LNCaP clone FGC (cell line): ENCODE measurements at places on chromosomes 2 and 18.

- no peak for DNase-seq
Measured at GRCh38 chr18:32439241-32439640, 31.4 kb downstream of the GAREM1 start.

DNA sequence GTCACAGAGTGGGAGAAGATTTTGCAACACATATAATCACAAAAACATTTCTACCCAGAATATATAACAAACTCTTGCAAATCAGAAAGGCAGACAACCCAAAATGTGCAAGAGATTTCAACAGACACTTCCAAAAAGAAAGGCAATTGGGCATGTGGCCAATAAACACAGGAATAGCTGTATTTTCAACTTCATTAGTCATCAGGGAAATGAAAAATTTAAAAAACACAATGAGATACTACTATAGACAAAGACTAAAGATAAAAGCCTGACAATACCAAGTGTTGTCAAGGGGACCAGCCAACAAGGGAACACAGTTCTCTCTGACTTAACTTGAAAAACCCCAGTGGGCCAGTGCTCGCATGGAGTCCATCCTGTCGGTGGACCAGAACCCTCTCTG lies 40.5 kb downstream of the MTHFD2 start:
- DNase-seq, result no peak

- DNase-seq, result no peak
Measured at GRCh38 chr18:23927821-23928746, 86.5 kb upstream of the TTC39C start.

DNA sequence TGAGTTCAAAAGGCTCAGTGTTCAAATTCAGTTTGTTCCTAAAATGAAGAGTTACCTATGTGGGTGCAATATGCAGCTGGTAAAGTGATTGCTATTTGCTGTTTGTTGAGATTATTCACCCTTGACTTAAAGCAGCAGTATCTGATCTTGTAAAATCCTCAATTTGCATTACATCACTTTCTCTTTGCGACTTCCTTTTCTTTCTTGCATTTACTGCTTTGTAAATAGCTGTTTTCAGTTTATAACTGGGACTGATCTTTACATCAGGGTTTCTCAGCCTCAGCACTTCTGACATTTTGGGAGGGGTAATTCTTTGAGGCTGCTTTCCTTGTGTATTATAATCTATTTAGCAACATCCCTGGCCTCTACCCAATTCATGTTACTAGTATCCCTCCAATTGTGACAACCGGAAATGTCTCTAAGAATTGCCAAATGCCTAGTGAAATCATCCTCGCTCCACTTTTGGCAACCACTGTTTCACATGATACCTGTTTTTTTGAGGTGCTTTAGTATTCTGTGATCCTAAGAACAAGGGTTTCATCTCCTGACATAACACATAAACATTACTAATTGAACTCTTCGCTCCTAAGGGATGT lies 12.1 kb upstream of the ERCC3 start:
- DNase-seq, result peak; percentile 74

DNA sequence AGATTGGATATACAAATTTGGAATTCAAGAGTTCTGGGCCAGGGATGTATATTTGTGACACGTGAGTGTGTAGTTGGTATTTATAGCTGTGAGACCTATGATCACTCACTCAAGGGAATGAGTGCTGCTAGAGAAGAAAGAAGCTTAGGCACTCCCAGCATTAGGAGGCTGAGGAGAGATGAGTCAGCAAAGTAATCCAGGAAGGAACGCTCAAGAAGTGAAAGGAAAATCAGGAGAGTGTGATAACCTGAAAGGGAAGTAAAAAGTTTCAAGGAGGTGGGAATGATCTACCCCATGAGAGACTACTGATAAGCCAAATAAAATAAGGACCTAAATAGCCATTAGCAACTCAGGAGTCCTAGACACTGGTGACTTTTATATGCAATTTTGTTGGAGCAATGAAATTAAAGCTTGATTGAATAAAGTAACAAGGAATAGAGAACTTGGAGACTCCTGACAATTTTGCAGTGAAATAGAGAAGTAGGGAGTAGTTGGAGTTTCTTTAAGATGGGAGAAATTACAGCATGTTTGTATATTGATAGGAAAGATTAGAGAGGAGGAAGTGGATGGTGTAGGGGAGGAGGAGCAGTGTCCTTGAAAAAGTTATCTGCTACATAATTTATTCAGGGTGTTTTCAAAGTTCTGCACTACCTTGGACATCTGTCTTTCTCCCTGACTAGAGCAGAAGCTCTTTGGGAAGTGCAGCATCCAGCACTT lies 89.9 kb downstream of the UBE2E3 start:
- DNase-seq, result no peak

- DNase-seq, result no peak
Measured at GRCh38 chr2:183049420-183049819, 11.2 kb upstream of the NCKAP1 start.

GRCh38 chr2:109031476-109032228 lies 42.6 kb upstream of the EDAR start:
- no peak for DNase-seq

DNA sequence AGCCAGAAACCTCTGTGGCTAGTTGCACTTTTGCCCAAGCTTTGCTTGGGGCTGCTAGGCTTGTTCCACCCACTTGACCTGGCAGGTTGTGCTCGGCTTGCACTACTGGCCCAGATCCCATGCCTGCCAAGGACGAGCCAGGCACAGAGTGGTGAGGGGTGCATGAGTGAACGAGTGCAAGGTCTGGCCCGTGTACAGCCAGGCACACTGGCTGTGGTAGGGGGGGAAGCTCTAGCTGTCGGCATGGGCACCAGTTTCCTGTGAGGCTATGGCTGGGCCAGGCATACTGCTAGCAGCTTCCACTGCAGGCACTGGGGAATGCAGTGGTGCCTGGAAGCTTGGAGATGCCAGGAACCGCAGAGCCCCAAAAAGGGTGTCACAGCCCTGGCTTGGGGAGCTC lies 210.4 kb downstream of the AKAIN1 start:
- DNase-seq, result no peak

DNA sequence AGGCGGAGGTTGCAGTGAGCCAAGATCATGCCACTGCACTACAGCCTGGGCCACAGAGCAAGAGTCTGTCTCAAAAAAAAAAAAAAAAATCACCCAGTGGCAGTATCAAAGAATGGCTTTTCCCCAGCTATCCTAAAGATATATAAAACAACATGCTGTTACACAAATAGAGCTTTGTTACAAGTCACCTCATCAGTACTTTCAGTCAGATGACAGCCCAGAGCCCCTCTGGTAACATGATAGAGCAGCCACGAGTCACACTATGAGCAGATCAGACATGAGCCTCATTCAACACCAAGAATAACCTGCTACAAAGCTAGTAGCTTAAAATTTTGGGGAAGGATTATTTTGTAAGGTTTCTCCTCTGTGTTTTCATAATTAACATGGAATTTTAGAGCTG lies 25.2 kb downstream of the PDE11A start:
- no peak for DNase-seq

- DNase-seq, result no peak
Measured at GRCh38 chr2:62800618-62801017, 95.1 kb downstream of the EHBP1 start.

GRCh38 chr2:212299333-212299732 lies 239.3 kb downstream of the ERBB4 start:
- DNase-seq, result no peak

DNA sequence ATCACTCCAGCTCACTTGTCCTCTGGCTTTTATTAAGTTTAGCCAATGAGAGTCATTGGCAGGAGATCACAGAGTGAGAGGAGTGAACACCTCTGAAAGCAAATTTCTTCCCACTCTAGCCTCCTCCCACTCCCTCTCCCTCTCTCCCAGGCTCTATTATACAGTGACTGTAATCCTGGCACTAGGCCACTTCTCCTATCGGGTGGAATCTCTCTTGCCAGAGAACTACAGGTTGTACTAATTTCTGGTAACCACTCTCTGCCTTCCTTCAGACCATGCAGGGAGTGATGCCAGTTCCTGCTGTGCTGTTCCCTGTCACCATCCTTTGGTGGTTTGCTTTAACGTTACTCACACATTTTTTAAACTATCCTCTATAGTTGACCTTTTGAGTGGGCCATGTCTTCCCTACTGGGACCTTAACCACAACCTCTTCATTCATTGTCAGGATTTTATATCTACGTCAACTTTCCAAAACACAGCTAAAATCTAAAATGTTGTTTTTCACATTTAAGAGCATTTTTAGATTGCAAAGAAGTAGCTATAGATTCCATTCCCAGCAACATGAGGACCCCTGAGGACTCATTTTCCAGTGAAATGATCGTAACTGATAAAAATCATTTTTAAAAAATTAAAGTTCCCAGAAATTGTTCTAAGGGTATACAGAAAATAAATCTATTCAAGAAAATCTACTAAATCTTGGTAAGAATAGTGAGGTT lies 217.1 kb downstream of the MREG start:
- no peak for DNase-seq

GRCh38 chr2:165281387-165281786 lies 42.2 kb downstream of the SCN2A start:
- DNase-seq, result no peak

DNA sequence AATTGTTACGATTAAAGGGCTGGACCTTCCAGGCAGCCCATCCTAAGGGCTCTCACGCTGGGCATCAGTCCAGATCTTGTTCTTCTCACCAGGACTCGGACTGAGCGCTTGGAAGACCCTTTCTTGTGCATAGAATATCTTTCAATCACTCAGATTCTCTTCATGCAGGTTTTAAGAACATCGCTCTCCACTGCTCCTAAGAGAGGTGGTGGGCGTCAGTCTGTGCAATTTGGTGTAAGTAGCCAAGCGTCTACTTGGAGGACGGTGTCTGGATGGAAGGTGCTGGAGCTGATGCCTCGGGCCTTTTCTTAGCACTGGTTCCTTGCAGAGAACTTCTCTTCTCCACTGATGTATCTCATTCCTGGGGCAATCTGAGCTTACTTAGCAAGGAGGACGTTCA lies 68.7 kb downstream of the ASB1 start:
- no peak for DNase-seq

DNA sequence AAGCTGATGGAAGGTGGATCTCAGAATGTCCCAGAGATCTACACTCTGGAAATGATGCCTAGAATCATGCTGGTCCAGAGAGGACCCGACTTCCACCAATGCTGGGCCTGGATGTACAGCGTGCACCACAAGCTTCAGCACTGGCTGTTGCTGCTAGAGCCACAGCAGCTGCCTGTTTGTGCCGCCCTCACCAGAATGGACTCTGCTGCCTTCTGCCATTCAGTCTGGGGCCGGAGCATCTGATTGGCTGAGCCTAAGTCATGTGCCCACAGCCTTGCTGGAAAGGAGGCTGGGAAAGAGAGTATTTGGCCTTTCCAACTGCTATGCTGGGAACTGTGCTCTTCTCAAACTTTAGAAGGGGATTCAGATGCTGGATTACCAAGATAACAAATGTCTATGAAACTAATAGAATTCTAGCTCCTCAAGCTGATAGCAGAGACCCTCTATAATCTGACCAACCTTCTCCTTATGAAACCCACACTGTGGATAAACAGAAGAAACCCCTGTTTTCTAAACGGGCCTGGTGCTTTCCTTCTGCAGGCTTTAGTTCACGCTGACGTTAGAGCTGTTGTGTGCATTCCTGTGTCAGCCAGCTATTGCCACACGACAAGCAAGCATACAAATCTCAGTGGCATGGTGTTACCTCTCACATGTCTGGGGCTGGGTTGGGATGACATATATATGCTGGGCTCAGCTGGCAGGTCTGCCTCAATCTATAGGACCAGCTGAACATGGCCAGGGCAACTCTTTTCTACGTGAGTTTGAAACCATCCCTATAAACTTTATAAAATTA lies 4.1 kb upstream of the LOXHD1 start:
- no peak for DNase-seq

GRCh38 chr2:114024326-114024725 lies 134.4 kb downstream of the ACTR3 start:
- no peak for DNase-seq

GRCh38 chr18:62196079-62196478 lies 9.0 kb downstream of the RELCH start:
- no peak for DNase-seq

GRCh38 chr2:181952404-181953226 lies 33.0 kb upstream of the PPP1R1C start:
- DNase-seq, result no peak

GRCh38 chr18:10210057-10210633 lies 244.3 kb upstream of the APCDD1 start:
- no peak for DNase-seq

DNA sequence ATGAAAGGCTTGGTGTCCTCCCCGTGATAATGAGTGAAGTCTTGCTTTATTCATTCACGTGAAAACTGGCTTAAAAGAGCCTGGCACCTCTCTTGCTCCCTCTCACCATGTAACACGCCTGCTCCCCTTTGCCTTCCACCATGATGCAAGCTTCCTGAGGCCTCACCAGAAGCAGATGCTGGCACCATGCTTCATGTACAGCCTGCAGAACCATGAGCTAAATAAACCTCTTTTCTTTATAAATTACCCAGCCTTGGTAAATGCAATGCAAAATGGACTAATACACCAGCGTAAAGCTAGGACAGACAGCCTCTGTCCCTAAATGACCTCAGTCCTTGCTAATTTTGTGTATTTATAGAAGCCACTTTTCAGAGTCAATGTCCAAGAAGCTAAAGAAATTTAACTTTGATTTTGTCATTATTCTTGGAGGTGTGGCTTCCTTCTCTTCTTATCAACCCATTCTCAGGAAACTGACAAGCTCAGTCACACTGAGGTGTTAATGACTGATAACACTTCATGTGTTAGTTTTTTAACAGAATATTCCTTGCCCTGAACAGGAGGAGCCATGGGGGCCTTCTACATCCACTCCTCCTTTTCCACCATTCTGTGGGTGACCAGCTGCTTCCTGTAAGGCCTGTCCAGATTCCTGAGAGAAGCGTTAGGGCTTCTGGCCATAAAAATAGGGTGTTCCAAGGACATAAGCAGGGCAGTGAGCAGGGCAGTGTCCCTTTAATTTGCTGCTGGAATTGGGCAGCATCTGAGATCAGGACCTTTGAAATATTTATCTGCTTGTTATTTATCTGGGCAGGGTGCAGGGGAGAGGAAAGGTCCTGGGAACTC lies 38.0 kb upstream of the EPAS1 start:
- no peak for DNase-seq

DNA sequence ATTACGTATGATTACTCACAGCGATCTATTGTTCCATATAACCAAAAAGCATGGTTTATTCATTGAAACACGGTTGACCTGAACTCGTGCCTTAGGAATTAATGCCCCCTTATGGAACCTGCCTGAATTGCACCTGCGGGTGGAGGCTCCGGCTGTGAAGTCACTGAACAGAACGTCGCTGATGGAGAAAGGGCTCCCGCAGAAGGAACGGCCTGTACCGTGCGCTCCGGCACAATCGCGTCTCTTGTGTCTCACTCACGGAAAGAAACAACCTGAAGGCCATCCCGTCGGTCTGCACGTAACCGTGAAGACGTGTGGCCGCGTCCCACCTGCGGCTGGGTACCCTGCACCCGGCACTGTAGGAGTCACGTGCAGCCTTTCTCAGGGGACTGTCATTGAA lies 133.1 kb downstream of the NFATC1 start:
- DNase-seq, result peak; percentile 30

GRCh38 chr2:64052463-64053241 lies 33.4 kb upstream of the VPS54 start:
- DNase-seq, result no peak

GRCh38 chr2:166491461-166491860 lies 2.6 kb downstream of the SCN7A start:
- no peak for DNase-seq

GRCh38 chr2:197821550-197822289 lies 17.3 kb downstream of the PLCL1 start:
- DNase-seq, result no peak

- DNase-seq, result no peak
Measured at GRCh38 chr2:196170606-196171247, 651 bp downstream of the STK17B start.

GRCh38 chr2:8548619-8549150 lies 133.2 kb upstream of the ID2 start:
- DNase-seq, result no peak
